ENCODE measurements at places on chromosomes 3 and 15.

GRCh38 chr15:48898446-48898845, 20.5 kb downstream of the EID1 start:
- DNase-seq = no peak

GRCh38 chr3:66431494-66431893, 69.3 kb downstream of the LRIG1 start:
- DNase-seq = no peak

- DNase-seq = peak; percentile 68
Measured at GRCh38 chr15:51727141-51727897, 10.1 kb downstream of the LYSMD2 start.

DNA sequence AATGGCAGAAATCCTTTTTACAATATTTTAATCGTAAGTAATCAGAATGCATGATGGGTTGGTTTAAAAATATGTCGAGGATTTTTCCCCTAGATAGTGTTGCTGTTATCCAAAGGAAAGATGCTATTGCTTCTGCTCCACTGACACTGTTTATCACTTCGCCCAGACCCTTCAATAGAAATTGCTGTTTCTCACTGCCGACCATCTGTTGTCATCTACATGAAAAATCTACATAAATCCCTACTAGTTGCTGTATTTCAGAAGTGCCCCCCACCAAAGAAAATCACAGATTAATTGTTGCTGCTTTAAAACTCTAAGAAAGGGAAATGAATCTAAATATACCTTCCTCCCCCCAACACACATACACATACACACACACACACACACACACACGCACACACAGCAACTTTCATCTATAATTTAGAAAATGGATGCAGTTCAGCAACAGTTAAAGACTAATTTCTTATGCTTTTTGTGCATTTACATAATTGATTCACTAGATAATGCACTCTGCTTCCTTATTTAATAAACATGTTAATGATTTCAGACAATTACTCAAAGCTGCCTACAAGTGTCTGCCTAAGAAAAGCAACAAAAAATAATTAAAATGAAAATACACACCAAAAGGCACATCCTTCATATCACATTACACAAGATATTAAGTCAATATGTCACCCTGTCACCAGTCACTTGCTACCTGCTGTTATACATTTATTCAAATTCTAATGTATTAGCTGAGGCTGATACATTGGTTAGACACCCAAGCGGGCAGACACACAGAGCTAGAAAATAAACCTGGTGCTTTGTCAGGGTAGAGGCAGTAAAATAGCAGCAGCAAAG, 82.8 kb downstream of the RORA start:
- no peak for DNase-seq

DNA sequence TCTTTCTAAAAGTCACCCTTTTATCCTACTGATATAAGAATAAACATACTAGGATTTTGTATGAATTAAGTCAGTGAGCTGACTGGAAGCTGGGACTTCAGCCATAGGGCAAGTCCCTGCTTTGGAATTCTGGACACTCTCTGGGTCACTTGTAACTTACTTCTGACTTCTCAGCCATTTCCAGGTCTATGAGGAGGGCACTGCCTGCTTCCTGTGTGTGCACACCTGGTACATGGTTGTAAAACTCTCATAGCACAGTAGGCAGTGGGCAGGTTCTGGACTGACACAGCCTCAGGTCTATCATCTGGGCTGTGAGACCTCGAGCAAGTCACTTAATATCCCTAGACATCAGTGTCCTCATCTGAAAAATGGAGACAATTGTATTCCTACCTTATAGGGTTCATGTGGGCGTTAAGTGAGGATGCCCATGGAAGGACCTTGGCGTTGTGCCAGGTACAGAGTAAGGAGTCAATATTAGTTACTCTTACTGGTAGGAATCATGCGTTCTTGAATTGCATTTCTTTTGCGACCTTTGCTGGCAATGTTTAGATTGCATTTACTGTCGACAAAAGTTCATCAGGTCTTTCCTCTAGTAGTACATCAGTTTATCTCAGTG, 27.5 kb upstream of the TGM5 start:
- no peak for DNase-seq

- DNase-seq = no peak
Measured at GRCh38 chr15:81225161-81225671, 28.5 kb downstream of the IL16 start.

DNA sequence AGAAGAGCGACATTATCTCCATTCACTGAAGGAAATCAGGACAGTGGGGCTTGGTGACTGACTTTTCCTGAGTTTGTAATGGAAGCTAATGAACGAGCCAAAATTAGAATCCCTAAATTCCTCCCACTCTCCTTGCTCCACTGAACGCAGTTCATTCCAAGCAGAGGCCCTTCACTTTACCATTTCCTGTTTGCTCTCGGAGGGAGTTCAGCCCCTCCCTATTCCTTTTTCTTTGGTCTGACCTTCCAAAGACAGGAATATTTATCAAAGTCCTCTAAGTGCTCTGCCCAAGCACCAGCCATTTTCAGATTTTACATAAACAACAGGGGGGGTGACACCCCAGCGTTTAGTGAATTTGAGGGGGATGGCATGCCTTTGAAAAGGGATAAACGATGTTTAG, 24.0 kb upstream of the PTPRG start:
- peak; percentile 74 for DNase-seq

All from mesendoderm (in vitro differentiated cells).